ENCODE measurements at places on chromosomes 12 and 14.

- peak overlapping the region; percentile 67 for H3K27ac ChIP-seq
- peaks cover 38% of the 10 kb centered on the region for H3K4me1 ChIP-seq
- no peak overlapping the region for H3K4me3 ChIP-seq
Measured at GRCh38 chr14:93996130-93996695, 888 bp upstream of the CCDC197 start.

GRCh38 chr12:85322715-85323114, 42.7 kb downstream of the ALX1 start:
- no peaks in the 10 kb centered on the region for H3K36me3 ChIP-seq
- DNase-seq = no peak
- H3K27me3 ChIP-seq = no peaks in the 10 kb centered on the region
- H3K4me3 ChIP-seq = no peak overlapping the region
- no peak overlapping the region for H3K27ac ChIP-seq
- H3K4me1 ChIP-seq = no peaks in the 10 kb centered on the region

DNA sequence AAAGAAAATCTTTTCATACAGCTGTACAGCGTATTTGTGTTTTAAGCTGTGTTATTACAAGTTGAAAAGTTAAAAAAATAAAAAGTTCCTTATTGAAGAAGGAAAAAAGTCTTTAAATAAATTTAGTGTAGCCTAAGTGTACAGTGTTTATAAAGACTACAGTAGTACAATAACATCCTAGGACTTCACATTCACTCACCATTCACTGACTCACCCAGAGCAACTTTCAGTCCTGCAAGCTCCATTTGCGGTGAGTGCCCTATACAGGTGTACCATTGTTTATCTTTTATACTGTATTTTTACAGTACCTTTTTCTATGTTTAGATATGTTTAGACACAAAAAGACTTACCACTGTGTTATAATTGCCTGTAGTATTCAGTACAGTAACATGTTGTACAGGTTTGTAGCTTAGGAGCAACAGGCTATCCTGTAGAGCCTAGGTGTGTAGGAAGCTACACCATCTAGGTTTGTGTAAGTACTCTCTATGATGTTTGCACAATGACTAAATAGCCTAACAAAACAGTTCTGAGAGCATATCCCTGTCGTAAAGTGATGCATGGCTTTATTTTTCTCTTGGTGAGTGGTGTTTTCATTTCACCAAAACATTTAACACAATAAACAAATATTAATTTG, 275.2 kb downstream of the DACT1 start:
- H3K27me3 ChIP-seq = no peaks in the 10 kb centered on the region
- H3K4me3 ChIP-seq = no peak overlapping the region
- no peak overlapping the region for H3K27ac ChIP-seq
- H3K36me3 ChIP-seq = no peaks in the 10 kb centered on the region
- no peaks in the 10 kb centered on the region for H3K4me1 ChIP-seq
- DNase-seq = no peak

GRCh38 chr12:50569321-50569720, 64.5 kb downstream of the DIP2B start:
- peaks cover 2% of the 10 kb centered on the region for H3K36me3 ChIP-seq
- no peak overlapping the region for H3K4me3 ChIP-seq
- no peaks in the 10 kb centered on the region for H3K27me3 ChIP-seq
- H3K4me1 ChIP-seq = peaks cover 19% of the 10 kb centered on the region
- DNase-seq = no peak
- no peak overlapping the region for H3K27ac ChIP-seq

GRCh38 chr12:16072678-16073077, 161.5 kb downstream of the DERA start:
- no peak overlapping the region for H3K27ac ChIP-seq
- no peaks in the 10 kb centered on the region for H3K36me3 ChIP-seq
- H3K27me3 ChIP-seq = no peaks in the 10 kb centered on the region
- no peak overlapping the region for H3K4me3 ChIP-seq

DNA sequence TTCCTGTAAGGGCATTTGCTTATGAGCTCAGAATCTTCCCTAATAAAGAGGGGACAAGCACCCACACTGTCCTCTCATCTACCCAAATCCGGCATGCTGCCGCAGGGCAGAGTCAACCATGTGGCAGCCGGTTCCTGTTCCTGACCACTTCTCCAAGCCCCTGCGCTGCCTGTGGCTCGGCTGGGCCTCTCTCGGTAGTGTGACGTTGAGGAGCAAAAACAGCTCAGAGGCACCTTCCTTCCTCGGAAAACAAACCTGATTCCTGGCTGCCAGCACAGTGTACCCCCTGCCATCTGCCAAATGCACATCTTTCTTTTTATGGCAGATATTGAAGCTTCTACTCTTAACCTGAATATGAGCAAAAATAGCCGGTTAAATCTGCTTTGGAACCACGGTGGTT, 50.5 kb downstream of the CFAP251 start:
- H3K27me3 ChIP-seq = no peaks in the 10 kb centered on the region
- H3K36me3 ChIP-seq = no peaks in the 10 kb centered on the region
- no peak overlapping the region for H3K4me3 ChIP-seq

GRCh38 chr14:30020687-30021086, 93.0 kb upstream of the PRKD1 start:
- no peaks in the 10 kb centered on the region for H3K27me3 ChIP-seq
- H3K27ac ChIP-seq = no peak overlapping the region
- no peak for DNase-seq
- no peaks in the 10 kb centered on the region for H3K4me1 ChIP-seq
- H3K36me3 ChIP-seq = no peaks in the 10 kb centered on the region
- H3K4me3 ChIP-seq = no peak overlapping the region

DNA sequence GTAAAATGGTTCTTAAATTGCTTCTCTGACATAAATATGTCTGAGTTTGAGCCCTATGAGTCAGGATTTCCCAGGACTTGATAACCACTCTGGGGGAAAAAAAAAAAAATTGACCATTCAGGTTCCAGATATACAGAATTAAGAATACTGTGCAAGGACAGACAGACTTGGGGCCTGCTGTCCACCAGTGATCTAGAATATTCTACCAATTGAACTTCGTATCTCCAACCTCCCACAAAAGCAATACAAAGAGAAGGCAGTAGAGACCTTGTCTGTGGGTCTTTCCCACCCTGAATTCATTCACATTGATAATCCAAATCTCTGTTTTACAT, 4.1 kb downstream of the SINHCAF start:
- peak overlapping the region; percentile 92 for H3K27ac ChIP-seq
- peak overlapping the region; percentile 97 for H3K4me3 ChIP-seq
- H3K36me3 ChIP-seq = peaks cover 15% of the 10 kb centered on the region
- DNase-seq = no peak
- peaks cover 75% of the 10 kb centered on the region for H3K4me1 ChIP-seq

DNA sequence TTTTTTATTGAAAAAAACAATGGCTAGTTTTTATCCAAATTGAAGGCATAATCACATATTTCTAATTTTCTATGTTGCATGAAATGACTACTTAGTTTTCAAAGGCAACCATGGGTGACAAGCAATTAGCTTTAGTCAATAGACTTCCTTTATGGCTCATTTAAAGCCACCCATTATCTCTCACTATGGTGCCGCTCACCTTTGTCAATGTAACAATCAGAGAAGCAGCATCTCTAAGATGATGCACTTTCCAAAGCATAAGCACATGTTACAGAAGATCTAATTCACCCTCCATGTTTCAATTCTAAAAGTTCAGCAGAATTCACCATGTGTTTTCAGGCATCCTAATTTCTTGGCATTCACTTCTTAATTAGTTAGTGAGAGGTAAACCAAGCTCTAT, 166.6 kb upstream of the RPL10L start:
- H3K4me1 ChIP-seq = no peaks in the 10 kb centered on the region
- H3K27ac ChIP-seq = no peak overlapping the region
- no peak for DNase-seq

GRCh38 chr14:68583548-68584280, 209.2 kb downstream of the ZFP36L1 start:
- H3K27me3 ChIP-seq = peaks cover 8% of the 10 kb centered on the region
- DNase-seq = no peak
- no peaks in the 10 kb centered on the region for H3K4me1 ChIP-seq

GRCh38 chr12:120229487-120230325, 28.8 kb upstream of the RPLP0 start:
- H3K4me3 ChIP-seq = peak overlapping the region; percentile 33
- peak overlapping the region; percentile 97 for H3K27ac ChIP-seq
- no peak for DNase-seq

GRCh38 chr14:90114554-90114953, 52.8 kb downstream of the KCNK13 start:
- H3K36me3 ChIP-seq = no peaks in the 10 kb centered on the region
- no peak for DNase-seq
- no peak overlapping the region for H3K4me3 ChIP-seq
- no peaks in the 10 kb centered on the region for H3K4me1 ChIP-seq
- peaks cover 16% of the 10 kb centered on the region for H3K27me3 ChIP-seq

- no peaks in the 10 kb centered on the region for H3K36me3 ChIP-seq
- peaks cover 8% of the 10 kb centered on the region for H3K4me1 ChIP-seq
- H3K4me3 ChIP-seq = no peak overlapping the region
Measured at GRCh38 chr12:104788840-104789271, 169.2 kb downstream of the SLC41A2 start.

DNA sequence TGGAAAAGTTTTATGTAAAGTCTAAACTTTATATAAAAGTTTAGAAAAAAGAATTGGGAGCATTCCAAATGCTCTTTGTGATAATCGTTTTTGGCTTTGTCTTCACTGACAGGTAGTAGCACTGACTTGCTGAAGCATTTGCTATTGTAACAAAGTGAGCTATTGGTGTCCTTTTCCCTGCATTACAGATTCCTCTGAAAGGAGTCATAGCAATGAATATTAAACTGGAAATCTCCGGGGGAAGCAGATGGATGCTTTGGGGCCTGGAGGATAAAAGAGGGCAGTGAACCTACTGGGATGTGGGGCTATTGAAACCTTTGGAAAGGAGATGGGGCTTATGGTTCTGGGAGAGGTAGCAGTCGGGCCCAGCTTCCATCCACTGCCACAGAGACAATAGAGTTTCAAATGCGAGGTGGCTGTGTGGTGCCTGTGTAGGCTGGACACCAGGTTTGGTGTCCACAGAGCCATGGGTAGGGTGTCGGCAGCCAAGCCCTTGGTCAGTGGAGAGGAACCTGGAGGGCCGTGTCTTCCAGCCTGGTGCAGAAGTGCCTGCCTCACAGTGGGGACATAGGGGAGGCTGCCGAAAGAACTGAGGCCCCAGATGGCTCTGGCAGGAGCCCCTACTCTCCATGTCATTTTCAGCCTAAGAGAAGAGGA, 10.1 kb downstream of the GSG1 start:
- DNase-seq = no peak
- H3K27ac ChIP-seq = no peak overlapping the region
- H3K4me3 ChIP-seq = no peak overlapping the region
- peaks cover 17% of the 10 kb centered on the region for H3K27me3 ChIP-seq

GRCh38 chr14:91008759-91009409, 51.6 kb downstream of the RPS6KA5 start:
- H3K36me3 ChIP-seq = peaks cover 7% of the 10 kb centered on the region
- DNase-seq = no peak
- H3K4me3 ChIP-seq = no peak overlapping the region
- H3K27ac ChIP-seq = peak overlapping the region; percentile 19
- no peaks in the 10 kb centered on the region for H3K27me3 ChIP-seq

GRCh38 chr12:2052826-2053678, at the start of gene CACNA1C:
Gene CACNA1C, plus strand, starts transcription at chr12:2052987. Its CDS starts 576 bp downstream, at chr12:2053563.
- peak within 1 kb of the TSS; percentile 80 for H3K4me3 ChIP-seq
- peaks cover 1% of the 10 kb centered on the region for H3K36me3 ChIP-seq
- H3K27me3 ChIP-seq = peaks cover 82% of the 10 kb centered on the region

GRCh38 chr12:64431791-64432190, 20.1 kb upstream of the TBK1 start:
- no peak for DNase-seq
- H3K27ac ChIP-seq = no peak overlapping the region
- H3K4me3 ChIP-seq = no peak overlapping the region
- peaks cover 69% of the 10 kb centered on the region for H3K36me3 ChIP-seq
- no peaks in the 10 kb centered on the region for H3K4me1 ChIP-seq

DNA sequence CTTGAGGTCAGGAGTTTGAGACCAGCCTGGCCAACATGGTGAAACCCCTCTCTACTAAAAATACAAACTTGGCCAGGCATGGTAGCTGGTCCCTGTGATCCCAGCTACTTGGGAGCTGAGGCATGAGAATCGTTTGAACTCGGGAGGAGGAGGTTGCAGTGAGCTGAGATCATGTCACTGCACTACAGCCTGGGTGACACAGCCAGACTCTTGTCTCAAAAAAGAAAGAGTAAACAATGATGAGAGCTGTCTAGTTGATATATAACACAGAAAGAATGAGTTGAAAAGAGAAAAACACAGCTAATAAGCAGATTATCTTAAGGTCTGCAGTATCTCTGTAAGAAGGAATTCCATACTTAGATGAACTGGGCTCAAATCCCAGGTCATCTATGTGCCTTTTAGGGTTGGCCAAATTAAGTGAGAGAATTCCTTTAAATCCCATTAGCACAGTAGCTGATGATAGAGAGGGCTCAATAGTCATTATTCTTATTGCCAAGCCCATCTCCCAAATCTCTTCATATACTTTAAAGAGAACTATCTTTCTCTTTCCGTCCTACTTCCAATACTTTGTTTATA, 31.1 kb upstream of the STRAP start:
- no peak for DNase-seq
- no peaks in the 10 kb centered on the region for H3K4me1 ChIP-seq
- H3K36me3 ChIP-seq = no peaks in the 10 kb centered on the region

Measured in activated T-helper 1 cell treated with anti-CD3 and anti-CD28 coated beads, Interleukin-12 subunit alpha, Interleukin-12 subunit beta, Interleukin-2, Interleukin-4 antibody, amounts not matched to agents 30 ng/mL and 10 ng/mL and 1 ng/mL, durations not matched to agents 14 hours and 24 hours and 36 hours (primary cell).